RKO (cell line): ENCODE measurements at places on chromosomes 6 and 20.

GRCh38 chr6:35757456-35758123 lies 18.8 kb upstream of the CLPSL2 start:
- DNase-seq: peak; percentile 60

DNA sequence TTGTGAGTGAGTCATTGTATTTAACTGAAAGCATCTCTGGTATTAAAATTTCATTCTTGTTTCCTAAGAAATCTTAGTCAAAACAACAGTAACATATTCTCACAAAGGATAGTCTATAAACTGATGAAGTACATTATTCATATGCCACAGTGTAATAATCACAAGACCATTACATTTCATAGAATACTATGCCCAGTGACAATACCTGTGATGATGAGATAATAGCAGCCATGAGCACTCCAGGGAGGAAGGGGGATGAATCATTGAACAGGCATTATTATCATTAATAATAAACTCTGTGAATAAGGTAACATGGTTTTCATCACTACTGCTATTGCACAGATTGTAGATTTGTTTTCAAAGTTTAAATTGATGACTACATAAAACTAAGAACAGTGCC lies 667.9 kb downstream of the EPM2A start:
- DNase-seq: no peak

- DNase-seq: no peak
Measured at GRCh38 chr20:41275301-41275731, 42.2 kb downstream of the ZHX3 start.

- no peak for DNase-seq
Measured at GRCh38 chr6:130825772-130826441, 1.3 kb upstream of the SMLR1 start.

DNA sequence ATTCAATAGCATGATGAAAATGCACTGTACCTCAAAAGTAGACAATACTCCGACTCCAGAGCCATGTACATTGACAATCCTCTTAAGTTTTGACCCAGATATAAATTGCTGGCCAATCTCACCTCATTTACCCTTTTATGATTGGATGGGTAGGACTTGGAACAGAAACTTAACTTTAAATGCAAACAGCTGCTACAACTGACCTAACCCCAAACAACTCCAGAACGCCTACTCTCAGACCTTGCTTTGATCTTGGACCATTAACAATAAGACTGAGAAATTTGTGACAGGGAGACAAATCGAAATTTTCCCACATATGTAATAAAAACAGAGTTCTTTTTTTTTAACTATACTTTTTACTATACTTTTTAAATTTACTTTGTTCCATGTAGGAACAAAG lies 200.5 kb upstream of the MCHR2 start:
- no peak for DNase-seq
